Spleen (tissue), 13 donors: ENCODE measurements at places on chromosomes 7 and 10. TPM values are rescaled to one million over a fixed set of nuclear protein-coding genes. Genes with fewer than 3 reads are reported as not detected.

DNA sequence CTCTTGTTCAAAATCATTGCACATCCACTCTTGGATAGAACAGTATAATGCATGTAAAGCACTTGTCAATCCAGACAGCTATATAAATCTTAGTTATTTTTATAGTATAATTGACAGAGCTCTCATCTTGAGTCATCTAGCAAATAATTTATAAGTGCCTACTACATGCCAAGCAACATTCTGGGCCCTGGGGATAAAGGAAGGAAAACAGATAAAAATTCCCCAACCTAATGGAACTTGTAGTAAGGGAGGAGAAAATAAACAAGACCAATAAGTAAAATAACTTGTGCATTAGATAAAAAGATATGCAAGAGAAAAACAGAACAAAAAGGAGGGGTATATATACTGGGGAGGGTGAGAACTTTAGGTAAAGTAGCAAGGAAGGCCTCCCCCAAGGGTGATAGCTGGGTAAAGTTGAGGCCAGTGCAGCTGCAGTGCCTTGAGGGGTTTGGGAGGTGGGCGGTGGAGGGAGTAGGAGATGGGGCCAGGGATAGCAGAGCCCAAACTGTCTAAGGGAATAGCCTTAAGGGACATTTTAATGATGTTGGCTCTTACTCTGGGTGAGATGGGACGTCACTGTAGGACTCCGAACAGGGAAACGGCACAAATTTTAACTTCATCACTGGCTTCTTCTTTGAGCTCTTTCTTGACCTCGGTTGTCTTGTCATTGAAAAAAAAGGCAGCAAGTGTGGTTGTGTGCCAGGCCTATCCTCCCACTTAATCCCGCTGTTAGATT is 79.3 kb upstream of the SEC61G start:
- no peaks in the 10 kb centered on the region for H3K4me1 ChIP-seq
- H3K36me3 ChIP-seq, result no peaks in the 10 kb centered on the region
- no peaks in the 10 kb centered on the region for H3K27me3 ChIP-seq
- no peak for DNase-seq
- H3K4me3 ChIP-seq, result no peak overlapping the region

DNA sequence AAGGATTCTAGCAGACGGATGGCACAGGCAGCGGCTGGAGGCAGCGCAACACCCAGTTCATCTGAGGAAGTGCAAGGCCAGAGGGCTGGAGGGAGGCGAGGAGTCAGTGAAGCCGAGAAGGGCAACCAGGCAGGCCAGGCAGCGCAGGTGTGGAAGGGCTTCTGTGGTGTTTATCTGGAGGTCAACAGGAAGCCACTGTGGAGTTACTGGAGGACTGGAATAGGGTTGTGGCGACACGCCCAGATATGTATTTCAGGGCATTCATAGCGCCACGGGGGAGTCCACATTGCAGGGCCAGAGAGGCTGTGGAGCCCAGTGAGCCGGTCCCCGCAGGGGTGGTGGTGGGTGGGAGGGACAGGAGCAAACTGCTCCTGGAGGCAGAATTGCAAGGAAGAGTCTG is 150.6 kb downstream of the CDH23 start:
- H3K27ac ChIP-seq, result no peak overlapping the region
- no peak overlapping the region for H3K4me3 ChIP-seq
- no peaks in the 10 kb centered on the region for H3K4me1 ChIP-seq
- no peak for DNase-seq
- H3K36me3 ChIP-seq, result no peaks in the 10 kb centered on the region

DNA sequence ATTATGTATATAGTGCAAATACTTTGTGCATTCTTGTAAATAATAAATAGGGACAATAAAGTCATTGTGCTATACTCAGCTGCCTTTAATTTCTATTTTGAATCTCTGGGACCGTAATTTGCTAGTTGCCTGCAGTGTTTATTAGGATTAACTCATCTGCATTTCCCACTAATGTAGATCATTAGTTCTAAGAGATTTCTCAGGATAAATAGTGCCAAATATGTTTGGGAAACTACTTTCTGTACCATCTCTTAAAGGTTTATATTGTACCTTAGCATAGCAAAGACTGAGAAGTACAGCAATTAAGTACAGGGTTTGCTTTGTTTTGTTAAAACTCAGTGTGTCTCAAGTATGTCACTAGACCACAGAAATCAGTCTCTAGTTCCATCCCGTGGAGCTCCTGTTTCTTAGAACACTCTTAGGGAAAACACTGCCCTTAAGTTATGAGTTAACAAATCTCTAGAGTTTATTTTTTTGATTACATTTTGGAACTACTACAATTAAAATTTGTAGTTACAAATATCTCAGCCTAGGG is 26.0 kb downstream of the ADD3 start:
- H3K4me3 ChIP-seq, result no peak overlapping the region
- no peak overlapping the region for H3K27ac ChIP-seq
- no peaks in the 10 kb centered on the region for H3K27me3 ChIP-seq

GRCh38 chr7:157292770-157293412 is 43.9 kb upstream of the DNAJB6 start:
- H3K27me3 ChIP-seq, result no peaks in the 10 kb centered on the region
- no peaks in the 10 kb centered on the region for H3K4me1 ChIP-seq
- H3K27ac ChIP-seq, result no peak overlapping the region
- no peaks in the 10 kb centered on the region for H3K36me3 ChIP-seq
- DNase-seq, result no peak
- H3K4me3 ChIP-seq, result no peak overlapping the region

- DNase-seq, result no peak
- no peaks in the 10 kb centered on the region for H3K36me3 ChIP-seq
- no peak overlapping the region for H3K4me3 ChIP-seq
- H3K27me3 ChIP-seq, result no peaks in the 10 kb centered on the region
- no peak overlapping the region for H3K27ac ChIP-seq
These were observed 57.8 kb upstream of the MSRB2 start for GRCh38 chr10:23037561-23037960.

The SLC29A3 gene
- total RNA-seq, result 7.7 TPM

GRCh38 chr10:71582019-71582418 is 137.6 kb downstream of the C10orf105 start:
- H3K27me3 ChIP-seq, result no peaks in the 10 kb centered on the region
- H3K36me3 ChIP-seq, result no peaks in the 10 kb centered on the region
- no peak overlapping the region for H3K4me3 ChIP-seq
- no peak overlapping the region for H3K27ac ChIP-seq

- H3K36me3 ChIP-seq, result no peaks in the 10 kb centered on the region
- DNase-seq, result no peak
These were observed 138.1 kb downstream of the KIAA1217 start for GRCh38 chr10:24346877-24347519.

DNA sequence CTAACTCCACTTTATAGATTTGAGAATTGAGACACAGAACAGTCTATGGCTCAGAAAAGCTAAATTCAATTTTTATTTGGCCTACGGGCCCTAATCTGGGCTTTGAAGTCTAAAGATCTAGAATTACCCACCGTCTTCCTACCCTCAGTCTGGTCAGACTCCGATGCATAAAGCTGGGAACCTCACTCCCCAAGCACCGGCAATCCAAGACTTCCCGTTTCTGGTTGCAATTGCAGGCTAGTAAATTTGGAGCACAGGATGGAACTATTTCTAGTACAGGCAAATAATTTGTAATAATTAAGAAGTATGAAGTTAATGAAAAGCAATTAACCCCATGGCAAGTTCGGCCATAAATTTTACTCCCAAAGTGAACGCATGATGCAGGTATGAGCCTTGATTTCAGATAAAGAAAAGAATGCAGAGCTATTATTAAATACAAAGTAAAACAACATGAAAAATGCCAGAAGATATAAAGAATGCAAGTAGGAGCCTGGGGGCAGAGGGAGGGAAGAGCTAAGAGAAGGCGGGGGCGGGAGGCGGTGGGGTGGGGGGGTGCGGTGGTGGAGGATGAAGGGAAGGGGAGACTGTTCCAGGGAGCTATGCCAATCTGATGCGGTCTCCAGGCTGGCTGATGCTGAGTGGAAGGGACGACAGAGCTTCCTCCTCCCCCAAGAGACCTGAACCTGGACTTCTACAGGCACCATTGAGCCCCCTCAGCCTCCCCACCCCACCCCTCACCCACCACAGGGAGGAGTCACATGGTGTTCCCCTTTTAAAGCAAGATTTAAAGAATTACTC is 45.1 kb downstream of the BPGM start:
- H3K27ac ChIP-seq, result peak overlapping the region; percentile 75
- H3K4me1 ChIP-seq, result no peaks in the 10 kb centered on the region
- DNase-seq, result no peak
- H3K27me3 ChIP-seq, result peaks cover 15% of the 10 kb centered on the region

- peaks cover 34% of the 10 kb centered on the region for H3K4me1 ChIP-seq
- DNase-seq, result no peak
- H3K36me3 ChIP-seq, result no peaks in the 10 kb centered on the region
- no peaks in the 10 kb centered on the region for H3K27me3 ChIP-seq
- H3K4me3 ChIP-seq, result no peak overlapping the region
These were observed 297.8 kb downstream of the KLF6 start for GRCh38 chr10:3487228-3487627.

GRCh38 chr10:122551450-122551849 is 9.1 kb upstream of the DMBT1 start:
- H3K4me1 ChIP-seq, result no peaks in the 10 kb centered on the region
- no peak overlapping the region for H3K27ac ChIP-seq
- DNase-seq, result no peak
- H3K27me3 ChIP-seq, result no peaks in the 10 kb centered on the region
- H3K4me3 ChIP-seq, result no peak overlapping the region
- H3K36me3 ChIP-seq, result no peaks in the 10 kb centered on the region
